Fibroblast of mammary gland (primary cell): ENCODE measurements at places on chromosomes 12 and 14.

GRCh38 chr14:74572726-74573301 lies 39.2 kb downstream of the LTBP2 start:
- peak; percentile 51 for DNase-seq

- DNase-seq, result peak; percentile 99
Measured at GRCh38 chr12:27549801-27550652, 26.0 kb downstream of the PPFIBP1 start.

- DNase-seq, result no peak
Measured at GRCh38 chr12:40315375-40315774, 90.6 kb downstream of the LRRK2 start.

DNA sequence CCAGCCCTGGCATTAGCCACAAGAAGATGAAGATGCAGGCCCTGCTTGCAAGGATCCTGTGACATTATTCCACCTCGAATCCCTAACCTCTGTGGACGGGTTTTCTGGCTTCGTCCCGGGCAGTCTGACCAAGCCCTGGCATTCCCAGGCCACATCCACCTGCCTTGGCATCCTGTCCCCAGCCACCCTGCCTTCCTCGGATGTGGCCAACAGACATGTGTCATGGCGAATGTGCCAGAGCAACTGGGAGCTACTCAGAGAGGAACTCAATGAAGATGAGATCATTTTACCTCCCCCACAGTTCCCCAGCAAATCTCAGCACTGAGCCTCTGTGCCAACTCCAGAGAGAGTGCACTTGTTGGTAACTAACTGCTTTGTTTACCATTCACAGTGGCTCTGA lies 33.5 kb upstream of the KCNA5 start:
- no peak for DNase-seq

DNA sequence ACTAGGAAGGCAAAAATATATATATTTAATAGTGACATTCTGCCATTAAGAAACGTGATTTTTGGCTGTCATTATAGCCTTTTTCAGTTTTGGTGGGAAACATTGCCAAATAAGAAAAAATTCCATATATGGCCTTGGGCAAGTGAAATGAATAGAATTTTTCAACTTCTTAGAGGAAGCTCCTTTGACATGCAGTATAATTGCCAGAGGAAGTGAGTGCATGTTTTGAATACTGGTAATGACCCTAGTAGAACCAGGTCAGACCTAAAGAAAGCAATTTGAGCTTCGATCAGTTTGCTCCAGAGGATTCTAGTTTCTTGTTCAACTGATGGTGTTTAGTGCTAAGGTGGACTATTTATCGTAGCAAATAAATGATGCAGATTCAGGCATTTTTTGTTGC lies 26.2 kb upstream of the TRIM9 start:
- DNase-seq, result peak; percentile 3

- DNase-seq, result peak; percentile 63
Measured at GRCh38 chr12:101839324-101840283, 8.8 kb upstream of the GNPTAB start.

GRCh38 chr14:75222208-75222701 lies 45.8 kb upstream of the TMED10 start:
- peak; percentile 91 for DNase-seq

DNA sequence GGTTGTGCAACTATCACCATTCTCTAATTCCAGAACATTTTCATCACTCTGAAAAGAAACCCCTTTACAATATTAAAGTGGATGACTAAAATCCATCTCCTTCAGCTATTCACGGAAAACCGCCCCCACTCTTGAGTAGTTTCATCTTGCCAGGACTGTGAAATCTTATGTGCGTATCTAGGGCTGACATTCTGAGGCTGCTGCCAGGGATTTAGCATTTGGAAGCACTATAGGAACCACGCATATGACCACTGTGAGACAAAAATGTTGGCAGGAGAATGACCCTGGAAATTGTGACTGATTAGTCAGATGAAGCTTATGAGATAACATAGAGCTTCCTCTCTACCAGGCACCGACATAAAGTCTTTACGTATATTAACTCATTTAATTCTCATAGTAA lies 305.2 kb upstream of the PDE3A start:
- peak; percentile 87 for DNase-seq

- no peak for DNase-seq
Measured at GRCh38 chr14:105250008-105250366, 1.7 kb downstream of the BTBD6 start.

DNA sequence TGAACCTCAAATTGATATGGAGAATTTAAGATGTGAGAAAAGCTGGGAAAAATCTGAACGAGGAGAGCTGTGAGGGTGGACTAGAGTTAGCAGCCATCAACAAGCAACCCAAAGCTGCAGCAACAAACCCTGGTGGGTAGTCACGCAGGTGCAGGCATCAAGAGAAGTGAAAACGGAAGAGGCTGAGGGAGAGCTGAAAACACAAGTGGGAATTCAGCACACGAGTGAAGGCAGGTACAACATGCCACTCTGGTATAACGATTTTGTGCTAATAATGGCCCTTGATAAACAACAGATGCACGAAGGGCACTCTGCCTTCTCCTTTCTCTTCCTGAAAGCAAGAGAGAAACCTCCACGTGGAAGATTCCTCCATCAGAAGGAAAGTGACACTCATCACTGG lies 11.5 kb downstream of the TCL1B start:
- no peak for DNase-seq

- peak; percentile 7 for DNase-seq
Measured at GRCh38 chr12:43148691-43149090, 403.3 kb downstream of the ADAMTS20 start.

DNA sequence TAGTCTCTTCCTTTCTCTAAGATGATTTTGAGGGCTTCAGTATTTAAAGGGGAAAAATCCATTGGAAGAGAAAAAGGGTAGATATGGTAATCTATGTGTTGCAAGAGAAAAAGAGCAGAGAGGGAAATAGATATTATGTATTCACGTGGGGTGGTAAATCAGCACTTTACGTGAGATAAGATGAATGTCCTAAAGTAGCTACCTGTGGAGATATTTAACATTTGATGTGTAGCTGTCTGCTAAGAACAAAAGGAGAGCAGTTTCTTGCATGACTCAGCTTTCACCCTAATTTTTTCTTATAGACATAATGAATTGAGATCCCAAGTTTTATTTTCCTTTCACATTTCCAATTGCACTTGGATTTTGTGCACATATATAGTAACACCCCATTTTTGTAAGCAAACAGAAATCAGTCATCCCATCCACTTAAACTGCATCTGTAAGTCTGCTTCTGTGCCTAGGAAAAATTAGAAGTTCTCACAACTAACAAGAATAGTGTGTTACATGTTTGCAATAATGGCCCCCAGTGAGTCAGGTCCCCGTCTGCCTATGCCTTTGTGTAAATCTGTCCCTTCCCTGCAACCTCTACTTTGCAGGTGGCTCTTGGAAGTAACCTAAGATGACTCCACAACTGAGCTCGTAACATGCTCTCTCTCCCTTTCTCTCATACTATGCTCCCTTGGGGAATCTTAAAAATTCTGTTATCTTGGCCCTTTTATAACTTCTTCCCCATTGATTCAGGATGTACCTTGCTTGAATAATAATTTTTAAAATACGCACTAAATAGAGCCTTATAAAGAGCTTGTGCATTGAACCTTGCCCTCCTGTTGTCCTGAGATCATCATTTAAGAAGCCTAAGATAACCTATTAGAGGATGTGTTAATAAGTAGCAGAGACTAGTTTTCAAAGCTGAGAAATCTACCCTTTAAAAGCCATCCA lies 3.7 kb downstream of the TMTC3 start:
- DNase-seq, result no peak

DNA sequence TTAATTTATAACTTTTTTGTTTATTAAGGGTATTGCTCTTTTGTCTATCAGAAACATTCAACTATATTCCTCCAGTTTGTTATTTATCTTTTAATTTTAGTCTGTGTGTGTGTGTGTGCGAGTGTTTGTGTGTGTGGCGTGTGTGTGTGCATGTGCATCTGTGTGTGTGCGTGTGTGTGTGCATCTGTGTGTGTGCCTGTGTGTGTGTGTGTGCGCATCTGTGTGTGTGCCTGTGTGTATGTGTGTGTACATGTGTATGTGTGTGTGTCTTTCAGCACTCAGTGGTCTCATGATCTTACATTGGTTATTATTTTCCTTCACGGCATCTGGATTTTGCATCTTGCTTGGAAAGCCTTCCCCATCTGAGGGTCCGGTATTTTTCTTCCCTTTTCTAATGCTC lies 281.1 kb upstream of the RTL1 start:
- no peak for DNase-seq

- no peak for DNase-seq
Measured at GRCh38 chr12:124750787-124751471, 112.7 kb downstream of the SCARB1 start.

GRCh38 chr12:1888923-1889322 lies 29.5 kb downstream of the CACNA2D4 start:
- no peak for DNase-seq

- peak; percentile 83 for DNase-seq
Measured at GRCh38 chr14:26775765-26776563, 178.1 kb upstream of the NOVA1 start.

DNA sequence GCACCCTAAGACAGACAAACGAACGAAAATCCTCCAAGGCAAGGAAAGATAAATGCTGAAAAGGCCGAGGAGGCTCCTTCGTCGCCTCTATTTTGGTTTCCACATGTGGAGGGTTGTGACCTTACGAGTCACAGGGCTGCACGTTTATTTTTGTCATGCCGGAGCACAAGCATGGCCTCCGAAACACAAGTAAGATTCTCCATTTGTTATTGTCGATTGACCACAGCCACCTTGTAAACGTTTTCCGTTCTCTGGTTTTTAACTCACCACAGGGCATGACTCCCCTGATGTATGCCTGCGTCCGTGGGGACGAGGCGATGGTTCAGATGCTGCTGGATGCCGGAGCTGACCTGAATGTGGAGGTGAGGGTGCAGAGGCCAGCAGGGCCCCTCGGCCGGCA lies 73.1 kb upstream of the PWP1 start:
- DNase-seq, result no peak

GRCh38 chr12:123914726-123915333 lies 57.8 kb downstream of the CCDC92 start:
- no peak for DNase-seq

DNA sequence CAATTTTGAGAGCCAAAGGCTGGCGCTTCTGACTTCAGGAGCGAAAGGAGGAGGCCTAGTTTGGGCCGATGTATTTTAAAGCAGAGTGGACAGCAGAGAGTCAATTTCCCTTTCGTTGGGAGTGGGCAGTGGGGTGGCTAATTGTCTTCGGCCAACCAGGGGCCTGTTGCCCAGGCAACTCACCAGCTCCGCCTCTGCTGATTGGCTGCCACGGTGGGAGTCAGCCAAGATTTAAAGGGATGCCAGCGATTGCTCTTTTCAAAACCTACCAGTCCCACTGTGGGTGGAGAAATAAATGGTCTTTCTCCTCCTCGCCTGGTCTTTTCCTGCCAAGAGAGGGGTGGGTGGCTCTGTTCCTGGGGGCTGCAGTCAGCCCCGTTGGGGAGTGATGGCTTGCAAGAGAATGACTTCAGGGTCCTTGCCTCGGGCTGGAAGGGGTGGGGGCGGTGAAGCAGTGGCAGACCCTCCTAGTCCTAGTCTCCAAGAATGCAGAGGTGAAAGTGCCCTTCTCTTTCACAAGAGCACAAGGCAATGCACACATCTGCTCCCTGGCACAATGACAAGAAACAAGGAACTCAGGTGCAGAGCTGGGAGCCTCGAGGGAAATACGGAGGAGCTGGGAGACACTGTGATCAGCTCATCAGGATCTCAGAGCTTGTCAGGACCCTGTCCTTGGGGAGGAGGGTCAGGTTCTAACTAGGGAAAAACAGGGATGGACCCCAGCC lies 37.7 kb downstream of the RASAL1 start:
- peak; percentile 34 for DNase-seq

- peak; percentile 60 for DNase-seq
Measured at GRCh38 chr14:80164991-80165721, 46.1 kb downstream of the DIO2 start.

DNA sequence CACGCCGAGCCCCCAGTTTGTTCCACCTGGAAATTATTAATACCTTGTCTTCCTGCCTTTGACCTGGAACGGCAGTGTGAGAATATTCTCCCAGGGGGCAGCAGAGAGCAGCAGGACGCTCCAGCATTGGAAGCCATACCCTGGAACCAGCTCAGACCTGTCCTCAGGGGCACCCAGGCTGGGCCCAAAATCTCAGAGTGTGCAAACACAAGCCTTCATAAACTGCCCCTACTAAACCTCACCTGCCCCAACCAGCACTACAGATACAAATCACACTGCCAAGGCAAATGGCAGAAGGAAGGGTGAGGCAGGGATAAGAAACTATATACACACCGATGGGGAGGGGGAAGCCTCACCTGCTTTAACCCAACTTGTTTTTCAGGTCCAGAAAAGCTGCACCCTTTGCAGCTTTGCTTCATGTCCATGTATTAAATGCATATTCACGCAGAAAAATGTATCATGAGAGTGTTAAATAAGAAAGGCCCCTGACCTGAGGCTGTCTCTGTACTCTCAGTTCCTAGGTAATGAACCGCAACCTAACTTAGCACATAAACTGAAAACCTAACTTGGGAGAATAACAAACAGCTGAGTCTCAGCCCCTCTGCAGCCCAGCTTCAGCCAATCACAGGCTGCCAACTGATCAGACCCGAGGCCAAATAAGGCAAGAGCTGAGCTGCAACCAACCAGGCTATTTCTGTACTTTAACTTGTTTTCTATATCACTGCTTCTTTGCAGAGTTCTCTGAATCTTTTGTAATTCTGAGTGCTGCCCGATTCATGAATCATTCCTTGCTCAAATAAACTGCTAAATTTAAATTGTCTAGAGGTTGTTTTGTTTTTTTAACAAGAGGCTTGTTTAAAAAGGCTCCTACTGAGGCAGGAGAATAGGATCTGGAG lies 130.1 kb downstream of the SPTSSA start:
- DNase-seq, result peak; percentile 55

GRCh38 chr14:69079188-69079742 lies 73.7 kb downstream of the DCAF5 start:
- peak; percentile 63 for DNase-seq

DNA sequence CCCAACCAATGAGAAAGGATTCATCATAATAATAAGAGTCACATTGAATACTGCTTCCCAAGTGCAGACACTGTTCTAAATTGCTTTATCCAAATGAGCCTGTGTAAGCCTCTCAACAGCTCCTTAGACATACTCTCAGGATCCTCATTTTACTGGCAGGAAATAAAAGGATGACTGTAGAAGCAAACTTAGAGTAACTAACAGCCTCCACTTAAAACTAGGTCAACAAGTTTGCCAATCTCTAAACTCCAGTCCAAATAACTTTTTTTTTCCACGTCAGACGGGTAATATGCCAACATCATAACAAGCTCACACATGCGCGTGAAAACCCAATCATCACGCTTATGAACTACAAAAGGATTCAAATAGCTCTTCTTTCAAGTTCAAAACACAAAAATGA lies 15.3 kb upstream of the DPF3 start:
- DNase-seq, result peak; percentile 30

GRCh38 chr12:127355061-127355841 lies 911.7 kb upstream of the TMEM132C start:
- peak; percentile 37 for DNase-seq

DNA sequence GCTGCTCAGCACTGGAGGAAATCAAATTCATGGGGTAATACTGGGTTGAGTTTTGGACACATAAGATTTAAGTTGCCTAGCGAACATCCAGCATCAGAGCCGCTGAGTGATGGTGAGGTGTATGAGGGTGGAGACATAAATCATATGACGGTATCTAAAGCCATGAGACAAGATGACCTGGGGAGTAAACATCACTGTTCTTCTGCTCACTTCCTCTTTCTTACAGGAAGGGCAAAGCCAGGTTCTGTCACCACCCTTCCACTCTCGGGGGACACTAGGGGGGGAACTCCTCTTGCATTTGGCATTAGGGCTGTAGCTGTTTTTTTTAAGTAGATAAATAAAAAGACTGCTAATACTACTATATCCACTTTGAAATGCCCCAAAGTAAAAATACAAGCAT lies 24.0 kb downstream of the PRDM4 start:
- DNase-seq, result no peak

GRCh38 chr12:45729233-45730083 lies at the start of gene ARID2:
TSS of gene ARID2 (plus strand) at chr12:45729706. CDS start at chr12:45729837, 131 bp downstream.
- peak; percentile 59 for DNase-seq
